Neural crest cell (in vitro differentiated cells): ENCODE measurements at places on chromosomes 11 and 22. TPM values are rescaled to one million over a fixed set of nuclear protein-coding genes. Genes with fewer than 3 reads are reported as not detected.

DNA sequence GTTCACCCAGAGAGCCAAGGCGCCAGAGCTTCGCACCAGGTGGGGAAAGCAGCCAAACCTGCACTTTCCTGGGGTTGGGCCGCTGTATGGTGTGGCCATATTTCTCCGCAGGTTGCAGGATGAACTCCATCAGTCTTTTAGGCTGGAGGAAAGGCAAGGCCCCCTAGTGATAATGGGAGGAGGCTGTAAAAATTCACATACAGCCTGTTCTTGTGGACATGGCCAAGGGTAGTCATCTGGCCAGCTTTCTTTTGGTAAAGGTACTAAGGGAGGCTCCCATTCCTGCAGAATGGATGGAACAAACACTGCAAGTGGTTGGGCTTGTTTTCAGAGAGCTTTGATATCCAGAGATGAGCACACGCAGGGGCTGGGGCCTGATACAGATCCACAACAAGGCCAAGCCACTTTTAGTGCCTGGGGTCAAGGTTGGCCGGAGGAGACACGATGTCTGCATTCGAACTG lies 29.6 kb downstream of the C22orf31 start:
- H3K27me3 ChIP-seq = no peaks in the 10 kb centered on the region
- DNase-seq = no peak
- peak overlapping the region; percentile 7 for H3K27ac ChIP-seq

GRCh38 chr11:122343210-122343609 lies 227.2 kb upstream of the BLID start:
- no peak overlapping the region for H3K27ac ChIP-seq
- H3K36me3 ChIP-seq = no peaks in the 10 kb centered on the region
- H3K4me3 ChIP-seq = no peak overlapping the region
- H3K27me3 ChIP-seq = no peaks in the 10 kb centered on the region

GRCh38 chr11:10686311-10686710 lies 7.2 kb downstream of the IRAG1 start:
- no peak overlapping the region for H3K4me3 ChIP-seq
- H3K27me3 ChIP-seq = no peaks in the 10 kb centered on the region
- DNase-seq = no peak
- no peaks in the 10 kb centered on the region for H3K36me3 ChIP-seq
- no peak overlapping the region for H3K27ac ChIP-seq

GRCh38 chr22:49097171-49097925 lies 730.3 kb downstream of the BRD1 start:
- H3K27me3 ChIP-seq = no peaks in the 10 kb centered on the region
- no peak overlapping the region for H3K4me3 ChIP-seq
- H3K27ac ChIP-seq = no peak overlapping the region
- no peaks in the 10 kb centered on the region for H3K36me3 ChIP-seq
- H3K4me1 ChIP-seq = peaks cover 6% of the 10 kb centered on the region

- peaks cover 2% of the 10 kb centered on the region for H3K27me3 ChIP-seq
- no peak overlapping the region for H3K4me3 ChIP-seq
- DNase-seq = no peak
- no peaks in the 10 kb centered on the region for H3K4me1 ChIP-seq
These were observed 17.1 kb upstream of the CSRP3 start for GRCh38 chr11:19218786-19219460.

GRCh38 chr11:2100361-2101170 lies 38.6 kb downstream of the IGF2 start:
- H3K27ac ChIP-seq = no peak overlapping the region
- peaks cover 6% of the 10 kb centered on the region for H3K4me1 ChIP-seq
- no peaks in the 10 kb centered on the region for H3K27me3 ChIP-seq
- no peak overlapping the region for H3K4me3 ChIP-seq

- H3K27me3 ChIP-seq = no peaks in the 10 kb centered on the region
- H3K36me3 ChIP-seq = peaks cover 3% of the 10 kb centered on the region
- H3K4me1 ChIP-seq = peaks cover 13% of the 10 kb centered on the region
- H3K4me3 ChIP-seq = no peak overlapping the region
- no peak for DNase-seq
These were observed 122.6 kb downstream of the CCDC81 start for GRCh38 chr11:86497310-86497709.

GRCh38 chr11:111301004-111301841 lies 2.9 kb downstream of the POU2AF3 start:
- no peaks in the 10 kb centered on the region for H3K4me1 ChIP-seq
- no peaks in the 10 kb centered on the region for H3K36me3 ChIP-seq
- no peak for DNase-seq
- peak overlapping the region; percentile 60 for H3K4me3 ChIP-seq

DNA sequence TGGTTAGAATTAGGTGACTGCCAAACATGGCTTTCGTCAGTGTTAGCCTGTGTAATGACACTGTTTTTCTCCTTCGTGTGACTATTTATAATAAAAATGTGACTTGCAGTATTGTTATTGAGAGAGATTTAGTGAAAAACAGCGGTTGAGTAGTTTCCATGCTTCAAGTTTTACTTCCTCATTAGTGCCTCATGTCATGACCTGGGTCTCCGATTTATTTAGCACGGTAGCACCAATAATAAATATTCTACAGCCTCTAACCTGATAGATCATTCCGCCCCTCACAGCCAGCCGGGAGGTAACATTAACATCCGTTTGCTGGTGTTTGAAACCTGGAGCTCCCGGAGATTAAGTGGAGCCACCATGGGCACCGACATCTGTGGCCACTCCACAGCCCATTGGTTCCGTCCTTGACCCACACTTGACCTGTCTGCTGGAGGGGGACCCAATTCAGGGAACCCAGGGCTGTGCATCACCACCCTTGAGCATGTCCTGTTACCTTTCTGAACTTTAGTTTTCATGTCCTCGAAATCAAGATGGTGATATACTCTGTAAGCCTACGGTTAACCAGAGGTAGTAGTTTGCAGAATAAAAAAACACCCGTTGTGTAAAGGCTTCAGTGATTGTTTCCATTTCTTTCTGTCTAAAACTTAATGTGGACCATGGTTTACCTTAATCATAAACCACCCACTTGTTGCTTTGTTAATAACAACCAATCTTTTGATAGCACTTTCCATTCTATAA lies 104.1 kb downstream of the ATXN10 start:
- no peaks in the 10 kb centered on the region for H3K27me3 ChIP-seq
- no peak overlapping the region for H3K4me3 ChIP-seq
- peaks cover 15% of the 10 kb centered on the region for H3K4me1 ChIP-seq
- no peak for DNase-seq
- peaks cover 12% of the 10 kb centered on the region for H3K36me3 ChIP-seq

DNA sequence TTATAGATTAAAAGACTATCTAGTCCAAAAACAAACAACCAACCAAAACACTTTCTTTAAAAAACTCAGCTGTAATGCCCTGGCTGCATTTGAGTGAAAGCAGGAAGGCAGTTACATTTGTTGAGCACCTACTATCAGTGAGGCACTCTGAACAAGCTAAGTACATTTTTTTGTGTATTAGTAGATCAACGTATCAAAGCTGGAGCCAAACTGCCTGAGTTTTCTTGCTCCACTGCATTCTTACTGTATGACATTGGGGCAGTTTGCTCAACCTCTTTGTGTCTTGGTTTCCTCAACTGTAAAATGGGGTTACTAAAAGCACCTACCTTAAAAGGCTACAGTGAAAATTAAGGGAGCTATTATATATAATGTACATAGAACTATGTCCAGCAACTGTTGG lies 22.0 kb downstream of the COA4 start:
- no peaks in the 10 kb centered on the region for H3K27me3 ChIP-seq
- H3K4me1 ChIP-seq = peaks cover 15% of the 10 kb centered on the region
- no peak overlapping the region for H3K4me3 ChIP-seq
- H3K36me3 ChIP-seq = peaks cover 8% of the 10 kb centered on the region

- no peak overlapping the region for H3K27ac ChIP-seq
- H3K4me1 ChIP-seq = peaks cover 10% of the 10 kb centered on the region
- H3K4me3 ChIP-seq = no peak overlapping the region
- peaks cover 23% of the 10 kb centered on the region for H3K27me3 ChIP-seq
These were observed 2.3 kb upstream of the RHOD start for GRCh38 chr11:67054346-67054835.

DNA sequence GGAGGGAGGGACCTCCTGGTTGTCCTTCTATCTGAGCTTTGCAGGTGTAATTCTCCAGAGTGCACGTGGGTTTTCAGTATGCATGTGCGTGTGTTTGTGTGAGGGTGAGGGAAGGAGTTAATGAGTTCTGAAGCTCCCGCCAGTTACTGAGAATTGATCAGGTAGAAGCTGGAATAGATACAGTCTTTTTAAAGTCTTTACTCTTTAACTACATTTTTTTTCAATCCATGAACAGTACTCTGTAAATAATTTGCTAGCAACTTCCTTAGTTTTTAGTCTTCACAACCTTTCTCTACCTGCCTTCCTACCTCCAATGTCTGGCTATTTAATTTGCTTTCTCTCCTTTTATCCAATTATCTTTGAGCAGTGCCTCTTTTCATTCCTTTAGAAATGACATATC lies 25.5 kb downstream of the ARHGAP42 start:
- H3K27ac ChIP-seq = no peak overlapping the region
- H3K27me3 ChIP-seq = no peaks in the 10 kb centered on the region
- H3K4me1 ChIP-seq = peaks cover 9% of the 10 kb centered on the region
- H3K4me3 ChIP-seq = no peak overlapping the region

PATE4 gene
- total RNA-seq = not detected in 2 replicates

RTN4RL2 gene
- 2.4 and 3.4 TPM in 2 replicates for total RNA-seq

MS4A1 gene
- not detected in 2 replicates for total RNA-seq

IL10RA gene
- 0.37 and 0.48 TPM in 2 replicates for total RNA-seq

DUSP8 gene
- total RNA-seq = 8.4 and 10.1 TPM in 2 replicates

MRGPRX3 gene
- 0.14 TPM in 1 of 2 replicates, not detected in the other for total RNA-seq

TSPAN18 gene
- total RNA-seq = 116 and 125 TPM in 2 replicates

GNAZ gene
- total RNA-seq = 25.2 and 25.5 TPM in 2 replicates

MOV10L1 gene
- not detected in 2 replicates for total RNA-seq
